Left lung (tissue), 14 donors: ENCODE measurements at places on chromosomes 3 and 15.

GRCh38 chr3:143535994-143536784 lies 312.1 kb downstream of the SLC9A9 start:
- H3K4me3 ChIP-seq = no peak overlapping the region
- no peaks in the 10 kb centered on the region for H3K36me3 ChIP-seq
- H3K4me1 ChIP-seq = no peaks in the 10 kb centered on the region
- no peaks in the 10 kb centered on the region for H3K27me3 ChIP-seq

GRCh38 chr3:10852066-10852808 lies 36.2 kb downstream of the SLC6A11 start:
- peak; percentile 71 for DNase-seq
- H3K27me3 ChIP-seq = peaks cover 14% of the 10 kb centered on the region
- no peaks in the 10 kb centered on the region for H3K36me3 ChIP-seq
- H3K4me3 ChIP-seq = no peak overlapping the region
- no peaks in the 10 kb centered on the region for H3K4me1 ChIP-seq

- no peaks in the 10 kb centered on the region for H3K4me1 ChIP-seq
- no peak for DNase-seq
- no peaks in the 10 kb centered on the region for H3K36me3 ChIP-seq
- no peaks in the 10 kb centered on the region for H3K27me3 ChIP-seq
Measured at GRCh38 chr3:2908693-2909351, 201.4 kb downstream of the IL5RA start.

DNA sequence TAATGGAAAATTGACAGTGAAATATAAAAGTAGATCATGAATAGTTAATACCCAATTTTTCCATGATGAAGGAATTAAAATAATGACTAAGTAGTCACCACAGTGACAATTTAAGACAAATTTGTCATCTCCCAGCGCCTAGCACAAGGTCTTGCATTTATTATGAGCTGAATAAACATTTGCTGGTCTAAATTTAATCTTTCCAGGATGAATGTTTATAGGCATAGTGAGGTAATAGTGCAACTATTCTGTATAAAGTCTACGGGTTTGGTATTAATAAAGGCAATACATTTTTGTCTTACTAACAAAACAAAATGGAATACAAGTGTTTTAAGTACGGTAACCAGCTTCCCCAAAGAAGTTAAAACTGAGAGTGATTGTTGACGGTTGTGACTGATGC lies 209.3 kb downstream of the CD47 start:
- no peak for DNase-seq
- H3K36me3 ChIP-seq = no peaks in the 10 kb centered on the region
- H3K4me1 ChIP-seq = no peaks in the 10 kb centered on the region
- no peak overlapping the region for H3K4me3 ChIP-seq
- no peaks in the 10 kb centered on the region for H3K27me3 ChIP-seq

GRCh38 chr15:99929266-99929665 lies 196.0 kb upstream of the LYSMD4 start:
- no peak overlapping the region for H3K27ac ChIP-seq
- peaks cover 10% of the 10 kb centered on the region for H3K27me3 ChIP-seq
- H3K36me3 ChIP-seq = no peaks in the 10 kb centered on the region
- DNase-seq = no peak
- peaks cover 3% of the 10 kb centered on the region for H3K4me1 ChIP-seq
- H3K4me3 ChIP-seq = no peak overlapping the region
